ENCODE measurements at places on chromosomes 6 and 20.

GRCh38 chr6:147058786-147059385 is 145.3 kb upstream of the STXBP5 start:
- DNase-seq: peak; percentile 19

DNA sequence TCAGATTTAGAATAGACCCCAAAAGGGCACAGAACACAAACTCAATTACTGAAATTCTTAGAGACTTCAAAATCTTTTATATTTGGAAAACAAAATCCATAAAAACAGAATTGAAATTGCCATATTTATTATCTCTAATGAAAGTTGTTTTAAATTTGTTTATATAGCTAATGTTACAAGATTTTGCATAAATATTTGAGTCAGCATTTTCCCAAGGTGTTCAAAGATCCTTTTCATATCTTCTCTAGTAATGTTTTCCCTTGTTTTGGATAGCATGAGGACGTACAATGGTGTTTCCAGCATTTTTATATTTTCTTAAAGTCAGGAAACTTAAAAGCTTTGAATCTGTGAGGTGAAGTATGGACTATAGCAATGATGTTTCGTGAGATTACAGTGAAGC is 235.2 kb upstream of the EPHA7 start:
- DNase-seq: no peak

- peak; percentile 26 for DNase-seq
Observed at GRCh38 chr6:23533944-23534343, 592.1 kb upstream of the NRSN1 start.

DNA sequence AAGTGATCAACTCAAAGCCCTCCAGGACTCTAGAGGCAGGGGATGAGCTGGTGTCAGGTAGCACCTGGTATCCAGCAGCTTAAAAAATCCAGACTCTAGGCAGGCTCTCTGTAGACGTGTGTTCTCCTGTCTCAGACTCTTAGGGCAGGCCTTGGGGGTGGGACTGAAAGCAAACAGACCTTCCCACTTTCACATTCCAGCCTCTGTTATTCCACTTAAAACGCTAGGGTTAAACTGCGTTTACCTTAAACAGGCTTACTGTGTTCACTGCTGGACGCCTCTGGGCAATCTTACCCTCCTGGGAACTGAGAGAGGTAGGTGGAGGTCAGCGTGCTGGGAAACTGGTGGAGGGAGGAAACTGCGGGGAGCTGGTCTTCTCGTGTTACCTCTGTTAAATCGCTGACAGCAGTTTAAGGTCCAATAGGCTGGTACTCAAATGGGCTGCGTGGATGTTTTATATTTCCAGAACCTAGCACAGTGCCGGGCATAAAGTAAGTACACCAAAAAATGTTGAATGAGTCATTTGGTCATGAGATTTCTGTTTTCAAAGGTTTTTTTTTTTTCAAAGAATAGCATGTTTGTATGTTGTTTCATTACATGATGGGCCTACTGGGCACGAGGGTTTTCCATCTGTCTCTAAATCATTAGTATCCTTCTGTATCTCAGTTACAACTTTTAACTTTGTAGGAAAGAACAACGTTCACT is at the start of gene GCNT2:
Gene GCNT2 (plus strand): TSS at position 248 of the 705 bp plus-strand sequence. CDS start 7,561 bp downstream, outside the sequence.
- DNase-seq: peak; percentile 97

GRCh38 chr20:37418591-37419109 is 72.7 kb downstream of the SRC start:
- no peak for DNase-seq

DNA sequence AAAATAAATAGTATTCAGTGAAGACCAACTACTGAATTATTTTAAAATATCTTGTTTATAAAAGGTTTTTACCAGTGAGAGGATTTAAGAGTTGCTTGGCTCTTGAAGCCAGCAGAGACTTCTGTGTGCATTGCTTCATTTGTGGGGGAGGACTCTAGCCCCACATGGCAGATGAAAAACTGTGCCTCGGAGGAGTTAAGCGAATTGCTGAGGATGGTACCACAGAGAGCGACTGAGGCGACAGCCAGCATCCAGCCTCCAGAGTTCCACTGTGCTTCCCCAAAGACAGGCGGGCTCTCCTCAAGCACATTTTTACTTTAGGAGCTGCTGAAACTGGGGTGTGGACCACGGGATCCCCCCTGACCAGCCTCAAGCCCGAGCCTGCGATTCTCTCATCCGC is 80.7 kb downstream of the THBS2 start:
- DNase-seq: no peak

DNA sequence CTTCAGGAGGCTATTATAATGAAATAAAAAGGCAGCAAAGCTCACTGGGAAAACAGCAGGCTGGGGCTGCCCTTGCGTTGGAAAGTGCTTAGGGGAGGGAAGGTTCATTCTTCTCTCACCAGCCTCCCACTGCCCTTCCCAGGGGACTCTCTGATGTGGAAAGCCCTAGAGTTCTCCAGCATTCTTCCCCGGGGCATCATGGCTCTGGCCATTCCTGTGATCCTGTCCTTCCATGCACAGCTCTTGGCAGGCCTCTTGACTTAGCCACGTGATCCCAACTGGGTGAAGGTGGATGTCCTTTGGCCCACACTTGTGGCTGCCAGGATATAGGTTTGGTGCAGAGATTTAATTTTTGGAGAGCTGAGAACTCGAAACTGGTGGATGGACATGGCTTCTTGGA is 58.0 kb upstream of the ZNF831 start:
- peak; percentile 9 for DNase-seq

- DNase-seq: no peak
Observed at GRCh38 chr6:24564081-24564480, 69.3 kb downstream of the ALDH5A1 start.

DNA sequence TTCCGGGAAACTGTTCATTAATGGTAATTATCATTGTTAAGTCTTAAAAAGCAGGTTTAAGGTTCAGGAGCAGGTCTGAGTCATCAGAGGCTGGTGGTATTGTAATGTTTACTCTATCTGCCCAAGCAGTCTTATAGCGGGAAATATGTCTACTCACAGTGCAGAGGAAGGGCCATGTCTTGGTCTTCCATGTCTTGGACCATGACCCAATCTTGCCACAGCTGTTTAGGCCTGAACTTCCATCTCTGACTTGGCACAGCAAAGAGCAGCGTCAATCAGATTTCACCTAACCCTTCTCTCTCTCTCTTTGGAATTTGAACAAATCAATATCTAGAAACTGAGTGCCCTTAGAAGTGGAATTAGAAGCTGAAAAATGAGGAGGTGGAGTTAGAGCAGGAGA is 25.8 kb downstream of the SLC2A12 start:
- peak; percentile 53 for DNase-seq

DNA sequence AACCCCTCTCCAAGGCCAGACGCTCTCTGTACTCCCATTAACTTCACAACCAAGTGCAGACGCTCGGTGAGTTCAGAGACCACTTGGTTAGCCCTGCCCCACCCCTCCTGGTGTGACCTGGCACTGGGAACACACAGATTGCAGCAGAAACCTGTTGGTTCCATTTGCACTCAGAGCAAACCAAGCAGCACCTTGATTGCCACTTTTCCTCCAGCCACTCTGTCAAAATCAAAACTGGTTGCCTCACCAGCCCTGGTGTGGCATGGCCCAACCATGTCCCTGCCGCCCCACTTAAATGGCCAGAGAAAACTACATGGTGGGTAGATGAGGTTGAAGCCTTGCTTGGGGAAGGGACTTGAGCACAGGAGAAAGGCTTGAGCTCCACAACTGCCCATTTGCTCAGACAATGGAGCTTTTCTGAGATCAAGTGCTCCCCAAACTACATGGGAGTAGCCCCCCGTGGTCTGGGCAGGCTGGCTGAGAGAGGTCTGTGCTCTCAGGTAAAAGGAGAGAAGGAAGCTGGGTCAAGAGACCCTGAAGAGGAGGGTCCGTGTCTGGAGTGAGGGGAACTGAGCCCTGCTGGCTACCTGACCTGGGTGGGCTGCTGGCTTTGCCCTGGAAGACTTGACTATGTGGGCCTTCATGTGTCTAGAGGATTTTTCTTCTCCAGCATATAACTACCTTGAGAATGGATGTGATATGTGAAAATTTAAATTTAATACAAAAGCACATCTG is 43.4 kb downstream of the PLCG1 start:
- DNase-seq: no peak

DNA sequence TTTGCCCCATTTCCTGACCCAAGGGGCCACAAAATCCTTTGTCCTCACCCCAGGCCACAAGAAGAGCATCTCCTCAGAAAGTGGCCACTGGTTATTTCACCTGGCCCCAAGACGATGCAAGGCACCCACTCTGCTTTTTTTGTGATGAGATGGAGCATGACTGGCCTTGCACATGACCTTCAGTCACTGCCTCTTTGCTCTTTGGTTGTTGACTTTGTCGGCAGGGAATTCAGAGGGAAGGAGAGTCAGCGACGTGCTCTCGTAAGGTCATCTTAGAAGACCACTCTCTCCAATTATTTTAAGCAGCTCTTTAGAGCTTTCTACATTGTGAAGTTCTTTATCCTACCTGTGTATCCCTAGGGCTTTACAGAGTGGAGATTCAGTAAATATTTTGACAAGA is 306.7 kb downstream of the PLCB1 start:
- no peak for DNase-seq

GRCh38 chr6:155314773-155315515 is 660 bp upstream of the TFB1M start:
- DNase-seq: peak; percentile 96

DNA sequence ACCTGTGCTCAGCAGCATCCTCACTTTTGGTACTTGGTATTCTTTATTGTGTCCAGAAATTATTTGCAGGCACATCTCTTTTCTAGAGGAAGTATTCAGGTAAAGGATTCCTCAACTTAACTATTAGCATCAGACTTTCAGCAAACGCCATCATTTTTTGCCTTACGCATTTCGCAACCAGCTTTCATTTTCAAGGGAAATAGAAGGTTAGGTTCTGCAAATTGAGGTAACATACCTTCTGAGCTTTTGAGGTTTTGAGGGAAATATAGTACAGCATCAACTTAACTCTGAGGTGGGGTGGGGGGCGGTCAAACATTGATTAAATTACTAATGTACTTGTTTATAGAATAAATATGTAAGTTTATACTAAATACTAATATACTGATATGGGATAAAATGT is 243.6 kb upstream of the RIMS1 start:
- no peak for DNase-seq

DNA sequence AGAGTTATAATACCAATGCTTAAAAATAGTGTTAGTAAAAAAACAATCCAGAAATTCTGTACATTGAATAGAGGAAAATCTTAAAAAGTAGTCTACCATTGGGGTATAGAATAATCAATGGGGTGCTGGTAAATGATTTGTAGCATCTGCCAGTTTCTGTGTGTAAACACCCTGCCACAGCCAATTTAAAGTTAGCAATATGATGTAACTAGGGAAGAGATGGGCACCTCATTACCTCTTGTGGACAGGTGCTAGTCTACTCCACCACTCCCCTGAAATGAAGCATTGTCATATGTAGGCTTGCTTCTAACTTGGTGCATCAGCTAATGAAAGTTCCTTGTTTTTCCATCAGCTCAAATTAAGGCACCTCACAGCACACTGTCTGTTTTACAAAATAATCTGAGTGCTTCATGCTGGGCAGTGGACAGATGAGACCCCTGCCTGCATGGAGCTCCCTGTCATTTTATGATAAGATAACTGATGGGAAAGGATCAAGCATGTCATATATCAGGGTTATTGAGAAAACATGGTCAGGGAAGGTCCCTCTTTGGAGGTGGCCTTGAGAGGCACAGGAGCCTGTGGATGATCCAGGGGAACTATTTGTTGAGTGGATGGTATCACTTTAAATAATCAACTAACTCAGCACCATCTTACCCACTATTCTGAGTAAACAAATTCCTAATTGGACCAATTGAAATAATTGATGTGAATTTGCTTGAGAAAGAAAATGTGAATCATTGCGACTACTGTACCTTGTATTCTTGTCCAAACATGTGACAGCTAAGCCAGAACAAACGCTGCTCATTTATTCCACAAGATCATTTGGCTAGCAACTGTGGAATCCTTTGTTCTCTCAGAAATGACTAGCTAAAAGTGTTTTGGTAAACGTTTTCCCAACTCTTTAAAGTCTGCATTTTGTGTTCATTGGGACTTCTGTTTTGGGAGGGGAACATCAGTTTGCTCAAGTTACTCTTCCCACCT is 45.9 kb upstream of the CSE1L start:
- no peak for DNase-seq
